NCI-H187 (cell line): ENCODE measurements at places on chromosomes 2 and 18.

GRCh38 chr2:157815421-157815820 lies 60.7 kb downstream of the ACVR1 start:
- DNase-seq, result no peak

DNA sequence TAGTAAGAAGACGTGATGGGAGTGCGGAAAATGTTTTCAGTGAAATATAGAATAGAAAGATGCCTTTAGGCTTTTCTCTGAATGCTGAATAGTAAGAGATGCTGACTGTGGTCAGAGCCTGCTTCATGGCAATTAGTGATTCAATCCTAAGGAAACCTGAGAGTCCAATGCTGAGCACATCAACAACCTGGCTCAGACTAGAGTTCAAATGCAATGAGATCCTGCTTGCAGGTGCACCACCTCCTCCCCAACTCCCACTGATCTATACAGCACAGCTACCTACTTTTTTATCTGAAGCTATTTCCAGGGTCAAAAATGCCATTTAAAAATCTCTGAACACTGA lies 65.4 kb downstream of the AAK1 start:
- no peak for DNase-seq

DNA sequence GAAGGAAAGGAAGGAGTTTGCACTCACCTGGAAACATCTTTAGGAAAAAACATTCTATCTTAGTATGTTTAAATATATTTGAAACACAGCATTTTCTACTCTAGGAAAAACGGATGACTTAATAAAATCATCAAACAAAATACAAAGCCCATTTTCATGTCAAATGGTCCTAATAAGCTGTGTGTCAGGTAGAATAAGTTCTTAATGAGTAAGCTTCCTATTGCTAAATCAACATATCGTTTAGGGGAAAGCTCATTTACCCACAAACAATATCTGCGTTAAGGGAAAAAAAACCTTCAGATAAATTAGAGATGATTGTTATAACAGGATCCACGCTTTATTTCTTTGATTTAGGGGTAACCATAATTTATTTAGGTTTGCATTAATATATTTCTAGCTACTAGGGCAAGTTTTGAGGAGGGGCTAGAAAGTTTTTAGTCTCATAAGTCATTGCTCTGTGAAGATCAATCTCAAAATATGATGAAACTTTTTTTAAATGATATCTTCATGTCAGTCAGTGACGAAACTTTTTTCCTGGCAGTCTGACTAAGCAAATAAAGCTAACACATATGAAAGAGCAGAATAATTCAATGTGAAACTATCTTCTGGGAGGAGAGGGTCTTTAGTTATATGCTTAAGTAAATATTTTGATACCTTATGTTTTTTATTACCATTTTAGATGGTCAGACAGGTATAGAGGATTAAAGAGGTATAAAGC lies 147.1 kb downstream of the WDSUB1 start:
- DNase-seq, result no peak

DNA sequence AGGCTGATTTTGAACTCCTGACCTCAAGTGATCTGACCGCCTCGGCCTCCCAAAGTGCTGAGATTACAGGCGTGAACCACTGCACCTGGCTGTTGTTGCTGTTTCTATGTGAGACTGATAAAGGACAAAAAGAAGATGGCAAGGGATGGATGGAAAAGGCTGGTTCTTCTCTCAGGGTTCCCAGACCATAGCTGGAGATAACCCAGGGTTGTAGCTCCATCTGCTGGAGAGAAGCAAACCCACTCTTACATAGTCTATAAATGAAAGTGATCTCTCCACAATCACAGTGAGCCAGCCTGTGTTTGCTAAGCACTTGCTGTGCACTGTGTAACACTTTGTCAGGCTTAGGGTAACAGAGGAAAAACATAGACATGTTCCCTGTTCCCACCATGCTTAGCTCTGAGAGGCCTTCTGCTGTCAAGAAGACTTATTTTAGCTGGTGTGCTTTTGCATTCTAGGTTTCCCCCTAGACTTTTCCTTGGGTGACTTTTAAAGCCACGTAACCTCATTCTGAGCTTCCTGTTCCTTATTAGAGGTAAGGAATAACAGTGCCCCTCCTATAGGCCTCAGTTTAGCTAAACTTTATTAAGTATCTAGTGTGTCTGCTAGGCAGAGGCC lies 49.7 kb downstream of the LIMS1 start:
- DNase-seq, result peak; percentile 18

DNA sequence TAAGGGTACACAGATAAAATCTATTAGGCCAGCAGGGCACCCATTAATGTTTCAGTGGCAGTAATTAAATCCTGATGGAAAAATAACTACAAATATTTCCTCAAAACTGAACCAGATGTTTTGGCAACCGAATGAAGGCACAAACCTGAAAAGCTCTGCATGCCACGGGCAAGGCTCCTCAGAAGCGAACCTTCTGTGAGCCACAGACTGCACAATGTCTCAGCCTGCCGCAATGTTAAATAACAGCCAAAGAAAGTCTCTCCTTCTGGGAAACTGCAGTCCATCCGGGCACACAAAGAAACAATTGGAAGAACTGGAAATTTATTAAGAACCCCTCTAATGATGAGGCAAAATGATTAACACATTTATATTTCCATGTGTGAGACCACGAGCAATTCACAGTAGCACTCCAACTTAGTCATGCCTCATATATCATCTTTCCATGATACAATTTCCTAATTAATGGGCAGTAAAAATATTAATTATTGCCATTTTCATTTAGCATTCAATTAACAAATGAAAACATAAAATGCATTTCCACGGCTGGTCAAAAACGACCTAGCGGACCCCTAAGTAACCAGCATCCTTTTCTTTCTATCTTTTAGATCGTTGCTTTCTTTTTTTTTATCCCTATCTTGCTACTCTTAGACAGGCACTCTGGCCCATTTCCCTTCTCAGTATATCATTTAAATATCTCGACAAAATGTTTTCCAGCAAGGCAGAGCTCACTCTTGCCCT lies 237.5 kb downstream of the EPHA4 start:
- no peak for DNase-seq

DNA sequence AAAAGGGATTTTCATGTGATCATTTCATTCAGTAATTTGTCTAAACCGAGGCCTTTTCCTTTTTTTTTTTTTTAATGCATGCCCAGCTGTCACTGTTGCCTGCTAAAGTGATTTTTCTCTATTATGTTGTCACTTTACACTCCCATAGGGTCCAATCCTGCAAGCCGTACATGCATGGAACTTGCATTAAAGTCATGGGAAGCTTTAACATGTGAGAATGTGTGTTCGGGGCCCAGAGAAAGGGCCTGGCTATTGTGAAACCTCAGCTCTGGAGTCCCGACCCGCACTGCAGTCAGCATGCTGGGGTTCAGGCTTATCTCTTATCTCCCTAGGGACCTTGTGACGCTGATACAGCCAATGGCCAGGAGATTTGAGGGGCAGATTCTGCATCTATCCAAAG lies 474.6 kb downstream of the SLC4A3 start:
- no peak for DNase-seq

- DNase-seq, result no peak
Observed at GRCh38 chr2:12694990-12695774, 21.6 kb upstream of the TRIB2 start.

DNA sequence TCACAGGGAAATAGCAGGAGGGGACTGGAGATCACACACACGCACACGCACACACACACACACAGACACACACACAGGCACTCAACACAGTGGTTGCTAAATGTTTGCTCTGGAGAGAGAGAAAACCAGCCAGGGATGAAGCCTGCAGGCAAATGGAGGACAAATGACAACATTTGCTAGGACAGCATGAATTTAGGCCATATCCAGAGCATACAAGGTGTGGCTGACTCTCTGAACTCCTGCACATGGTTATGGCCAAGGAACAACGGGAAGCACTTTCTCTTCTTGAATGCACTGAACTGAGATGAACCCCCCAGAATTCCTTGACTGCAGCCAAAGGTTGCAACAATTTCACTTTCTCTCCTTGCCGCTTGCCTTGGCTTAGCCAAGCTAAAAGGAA lies 230.0 kb upstream of the RASGRP3 start:
- no peak for DNase-seq

- no peak for DNase-seq
Observed at GRCh38 chr2:8907764-8908288, 70.4 kb upstream of the KIDINS220 start.

GRCh38 chr2:10057231-10058107 lies 14.1 kb downstream of the KLF11 start:
- DNase-seq, result no peak

DNA sequence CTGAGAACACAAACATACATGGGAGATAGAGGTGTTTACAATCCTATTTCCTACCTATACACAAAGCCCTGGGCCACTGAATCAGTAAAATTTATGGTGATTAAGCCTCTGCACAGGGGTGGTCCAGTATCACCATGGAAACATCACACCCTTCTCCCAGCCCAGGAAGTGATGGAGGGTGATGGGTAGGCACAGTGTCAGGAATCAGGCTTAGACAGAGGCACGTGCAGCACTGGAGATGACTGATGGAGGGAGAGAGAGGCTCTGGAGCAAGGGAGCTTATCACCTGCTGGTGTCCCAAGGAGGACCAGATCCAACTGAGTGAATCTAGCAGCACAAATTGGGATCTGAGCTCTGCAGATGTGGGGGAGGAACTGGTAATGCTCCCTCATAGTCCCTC lies 117.2 kb downstream of the RPIA start:
- DNase-seq, result no peak

- DNase-seq, result no peak
Observed at GRCh38 chr2:108833219-108833618, 46.6 kb downstream of the CCDC138 start.

DNA sequence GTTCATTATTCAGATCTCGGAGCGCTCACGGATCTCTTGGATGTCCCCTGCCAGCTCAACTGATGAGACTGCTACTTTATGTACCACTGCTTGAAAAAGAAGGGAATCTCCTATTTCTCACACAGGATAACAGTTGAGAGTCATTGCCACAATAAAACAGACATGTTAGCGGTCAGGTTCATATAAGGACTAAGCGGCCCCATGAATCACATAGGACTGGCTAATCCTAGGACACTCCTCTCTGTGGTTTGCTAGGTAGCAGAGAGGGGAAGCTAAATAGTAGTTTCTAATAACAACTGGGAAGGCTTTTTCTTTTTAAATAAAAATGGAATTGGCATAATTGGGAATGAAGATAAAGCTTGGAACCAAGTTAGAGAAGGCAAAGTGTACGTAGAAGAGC lies 15.9 kb upstream of the TGFA start:
- no peak for DNase-seq

GRCh38 chr2:68918497-68918896 lies 34.2 kb downstream of the GKN2 start:
- DNase-seq, result no peak

DNA sequence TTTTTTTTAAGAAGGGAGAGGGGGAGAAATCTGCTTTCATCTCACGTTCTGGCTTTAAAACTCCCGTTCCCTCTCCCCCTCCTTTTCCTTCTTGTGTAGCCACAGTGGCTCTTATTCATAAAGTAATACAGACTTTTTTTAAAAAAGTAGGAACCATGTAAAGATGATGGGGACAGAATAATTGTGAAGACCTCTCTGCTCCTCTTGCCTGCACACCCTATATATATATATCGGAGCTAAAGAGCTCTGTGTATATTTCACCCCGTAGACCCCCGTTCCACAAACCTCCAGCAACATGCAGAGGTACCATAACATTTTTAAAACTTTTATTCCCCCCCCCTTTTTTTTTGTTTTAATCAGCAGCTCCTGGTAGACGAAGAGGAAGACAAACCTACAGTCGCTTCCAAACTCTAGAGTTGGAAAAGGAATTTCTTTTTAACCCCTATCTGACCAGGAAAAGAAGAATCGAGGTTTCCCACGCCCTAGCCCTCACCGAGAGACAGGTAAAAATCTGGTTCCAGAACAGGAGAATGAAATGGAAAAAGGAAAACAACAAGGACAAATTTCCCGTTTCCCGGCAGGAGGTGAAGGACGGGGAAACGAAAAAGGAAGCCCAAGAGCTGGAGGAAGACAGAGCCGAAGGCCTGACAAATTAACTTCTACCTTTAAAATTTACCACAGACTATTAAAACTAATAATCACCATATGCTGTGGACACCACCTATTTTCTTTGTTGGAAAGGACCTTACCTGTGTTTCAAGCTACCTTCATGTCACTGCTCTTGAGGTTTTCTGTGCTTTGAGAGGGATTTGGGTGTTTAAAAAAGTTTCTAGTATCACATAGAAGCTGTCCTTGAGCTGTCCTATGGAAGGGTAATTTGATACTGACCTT lies 1.7 kb downstream of the HOXD8 start:
- DNase-seq, result no peak

DNA sequence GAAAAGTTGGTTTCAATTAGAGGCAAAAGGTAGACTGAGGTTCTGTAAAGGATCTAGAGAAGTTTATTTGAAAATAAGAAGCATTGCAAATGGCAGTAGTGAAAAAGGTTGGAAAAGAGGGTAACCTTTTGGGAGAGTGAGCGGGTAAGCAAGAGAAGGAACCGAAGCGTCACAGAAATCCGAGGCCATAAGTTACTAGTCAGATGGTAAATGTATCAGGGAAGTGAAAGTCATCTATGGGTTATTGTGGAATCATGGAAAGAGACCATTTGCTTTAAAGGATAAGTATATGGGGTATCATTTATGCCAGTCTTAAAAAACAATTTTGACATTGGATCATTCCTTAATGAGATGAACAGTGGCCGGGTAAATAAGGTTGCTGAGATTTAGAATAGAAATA lies 30.5 kb downstream of the EML4 start:
- no peak for DNase-seq

- DNase-seq, result no peak
Observed at GRCh38 chr2:229410946-229411345, 139.9 kb upstream of the PID1 start.

DNA sequence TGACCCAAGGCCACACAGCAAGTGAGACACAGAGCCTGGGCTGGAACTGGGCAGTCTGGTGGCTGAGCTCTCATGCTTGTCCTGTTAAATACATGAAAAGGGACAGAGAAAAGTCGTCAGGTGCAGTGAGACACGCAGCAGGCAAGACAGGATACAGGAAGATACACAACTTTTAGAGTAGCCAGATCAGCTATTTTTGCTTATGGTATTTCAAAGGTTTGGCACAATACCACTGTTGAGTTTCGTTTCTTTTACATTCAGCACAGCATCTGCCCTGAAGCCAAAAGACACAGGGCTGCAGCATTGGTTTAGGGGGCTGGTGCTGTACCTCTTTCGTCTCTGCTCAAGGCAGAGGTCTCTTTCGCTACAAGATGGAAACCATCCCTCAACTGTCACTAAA lies 14.0 kb downstream of the FHL2 start:
- no peak for DNase-seq

DNA sequence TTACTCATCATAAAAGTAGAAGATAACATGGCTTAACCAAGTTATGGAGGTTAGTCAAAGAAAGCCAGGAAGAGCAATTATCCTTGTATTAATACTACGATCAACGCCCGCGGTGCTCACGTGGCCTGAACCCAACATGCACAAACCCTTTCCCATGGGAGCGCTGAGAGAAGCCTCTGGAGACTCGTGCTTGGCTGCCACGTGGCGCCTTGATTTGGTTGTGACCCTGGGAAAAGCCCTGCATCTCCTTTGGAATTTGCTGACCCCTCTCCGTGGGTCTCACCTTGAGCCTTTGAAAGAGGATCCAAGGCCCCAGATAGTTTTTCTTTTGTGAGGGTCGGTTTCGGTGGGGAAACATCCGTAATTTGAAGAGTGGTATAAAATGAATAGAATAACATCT lies 255.6 kb downstream of the DCDC2C start:
- no peak for DNase-seq

GRCh38 chr2:102029952-102030351 lies 38.2 kb downstream of the IL1R2 start:
- no peak for DNase-seq
